ENCODE measurements at places on chromosomes 7 and 10.

DNA sequence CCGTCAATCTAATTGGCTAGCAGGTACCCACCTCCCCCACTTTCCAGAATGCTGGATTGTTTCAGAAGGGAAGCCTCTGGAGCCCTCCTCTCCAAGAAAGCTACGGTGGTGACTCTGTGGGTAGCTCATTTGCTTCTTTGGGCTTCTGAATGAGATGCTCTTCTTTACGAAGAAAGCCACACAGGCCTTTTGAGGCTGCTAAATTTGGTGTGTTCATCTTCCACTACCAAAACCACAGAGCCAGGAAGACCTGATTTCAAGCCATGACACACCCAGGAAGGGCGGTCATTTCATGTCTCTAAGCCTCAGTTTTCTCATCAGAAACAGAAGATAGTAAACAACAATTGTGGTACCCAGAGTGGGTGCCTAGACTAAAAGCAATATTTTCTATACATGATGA is 901.2 kb downstream of the KCNMA1 start:
- DNase-seq, result no peak

- no peak for DNase-seq
These were observed 1.0 kb downstream of the ATE1 start for GRCh38 chr10:121926671-121927317.

- DNase-seq, result no peak
These were observed 10.4 kb downstream of the TMEM72 start for GRCh38 chr10:44921506-44921905.

- DNase-seq, result no peak
These were observed 16.6 kb downstream of the RELN start for GRCh38 chr7:103972779-103973434.

DNA sequence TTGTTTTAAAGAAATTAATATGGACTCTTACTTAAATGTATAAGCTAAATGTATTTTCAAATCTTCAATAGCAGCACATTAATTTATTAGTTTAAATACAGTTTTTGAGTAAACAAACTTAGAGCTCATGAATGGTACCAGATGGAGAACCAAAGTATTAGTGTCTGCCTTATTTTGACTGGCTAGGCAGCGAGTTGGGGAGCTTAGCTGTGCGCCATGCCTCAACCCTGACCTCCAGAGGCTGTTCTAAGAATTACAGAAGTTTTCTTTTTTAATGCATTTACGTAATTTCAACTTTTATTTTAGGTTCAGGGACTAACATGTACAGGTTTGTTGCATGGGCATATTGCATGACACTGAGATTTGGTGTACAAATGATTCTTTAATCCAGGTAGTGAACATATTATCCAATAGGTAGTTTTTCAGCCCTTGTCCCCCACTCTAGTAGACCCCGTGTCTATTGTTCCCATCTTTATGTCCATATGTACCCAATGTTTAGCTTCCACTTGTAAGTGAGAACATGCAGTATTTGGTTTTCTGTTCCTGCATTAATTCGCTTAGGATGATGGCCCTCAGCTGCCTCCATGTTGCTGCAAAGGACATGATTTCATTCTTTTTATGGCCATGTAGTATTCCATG is 166.8 kb downstream of the IQUB start:
- DNase-seq, result peak; percentile 57

GRCh38 chr7:47361746-47362215 is 220.1 kb downstream of the TNS3 start:
- no peak for DNase-seq

DNA sequence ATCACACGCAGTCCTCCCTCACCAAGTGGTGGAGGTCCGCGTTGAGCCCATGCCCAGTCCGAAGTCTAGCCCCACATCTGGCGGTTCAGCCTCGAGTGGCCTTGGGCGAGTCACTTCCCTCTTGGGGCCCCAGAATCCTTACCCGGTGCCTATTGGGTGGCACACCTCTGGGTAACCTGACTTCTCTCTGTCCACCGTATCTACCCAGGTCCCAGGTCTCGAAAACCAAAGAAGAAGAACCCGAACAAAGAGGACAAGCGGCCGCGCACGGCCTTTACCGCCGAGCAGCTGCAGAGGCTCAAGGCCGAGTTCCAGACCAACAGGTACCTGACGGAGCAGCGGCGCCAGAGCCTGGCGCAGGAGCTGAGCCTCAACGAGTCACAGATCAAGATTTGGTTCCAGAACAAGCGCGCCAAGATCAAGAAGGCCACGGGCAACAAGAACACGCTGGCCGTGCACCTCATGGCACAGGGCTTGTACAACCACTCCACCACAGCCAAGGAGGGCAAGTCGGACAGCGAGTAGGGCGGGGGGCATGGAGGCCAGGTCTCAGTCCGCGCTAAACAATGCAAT is 4.3 kb downstream of the EN2 start:
- no peak for DNase-seq

DNA sequence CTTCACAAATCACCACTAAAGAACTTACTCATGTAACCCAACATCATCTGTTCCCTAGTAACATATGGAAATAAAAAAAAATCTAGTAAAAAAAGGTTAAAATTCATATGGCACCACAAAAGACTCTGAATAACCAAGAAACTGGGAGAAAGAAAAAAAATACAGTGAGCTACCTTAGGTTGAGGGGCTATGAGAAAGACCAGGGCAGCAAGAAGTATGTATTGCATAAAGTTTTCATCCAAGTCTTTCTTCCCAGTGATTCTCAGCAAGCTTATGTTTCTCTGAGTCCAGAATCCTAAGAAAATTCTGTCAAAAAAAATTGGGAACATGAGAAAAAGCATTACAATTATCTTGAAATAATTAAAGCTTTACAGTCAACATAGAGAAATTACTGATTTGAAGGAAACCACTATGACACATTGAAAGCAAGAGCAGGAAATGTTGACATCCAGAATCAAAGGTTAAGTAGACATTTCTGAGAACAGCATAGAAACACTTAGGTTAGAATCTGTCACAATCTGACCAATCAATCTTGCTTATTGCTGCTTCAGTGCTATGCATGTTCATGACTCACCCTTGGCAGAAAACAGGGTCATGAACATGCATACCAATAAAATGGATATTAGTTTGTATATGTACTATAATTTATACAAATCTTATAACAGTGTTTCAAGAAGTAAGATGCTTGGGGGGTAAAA is 494.0 kb upstream of the POT1 start:
- DNase-seq, result no peak

DNA sequence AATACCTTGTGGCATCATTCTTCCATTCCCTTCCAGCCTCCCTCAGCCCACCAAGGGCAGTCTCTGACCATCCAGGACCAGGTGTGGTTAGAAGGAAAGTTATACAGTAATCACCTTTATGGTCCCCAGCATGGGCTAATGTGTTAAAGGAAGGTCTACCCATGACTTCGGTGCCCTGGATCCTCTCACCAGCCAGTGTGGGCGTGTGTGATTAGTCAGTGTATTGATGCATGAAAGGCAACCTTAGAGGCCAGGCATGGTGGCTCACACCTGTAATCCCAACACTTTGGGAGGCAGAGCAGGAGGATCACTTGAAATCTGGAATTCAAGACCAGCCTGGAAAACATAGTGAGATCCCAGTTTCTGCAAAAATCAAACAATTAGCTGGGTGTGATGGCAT is 88.9 kb downstream of the APBB1IP start:
- DNase-seq, result no peak

DNA sequence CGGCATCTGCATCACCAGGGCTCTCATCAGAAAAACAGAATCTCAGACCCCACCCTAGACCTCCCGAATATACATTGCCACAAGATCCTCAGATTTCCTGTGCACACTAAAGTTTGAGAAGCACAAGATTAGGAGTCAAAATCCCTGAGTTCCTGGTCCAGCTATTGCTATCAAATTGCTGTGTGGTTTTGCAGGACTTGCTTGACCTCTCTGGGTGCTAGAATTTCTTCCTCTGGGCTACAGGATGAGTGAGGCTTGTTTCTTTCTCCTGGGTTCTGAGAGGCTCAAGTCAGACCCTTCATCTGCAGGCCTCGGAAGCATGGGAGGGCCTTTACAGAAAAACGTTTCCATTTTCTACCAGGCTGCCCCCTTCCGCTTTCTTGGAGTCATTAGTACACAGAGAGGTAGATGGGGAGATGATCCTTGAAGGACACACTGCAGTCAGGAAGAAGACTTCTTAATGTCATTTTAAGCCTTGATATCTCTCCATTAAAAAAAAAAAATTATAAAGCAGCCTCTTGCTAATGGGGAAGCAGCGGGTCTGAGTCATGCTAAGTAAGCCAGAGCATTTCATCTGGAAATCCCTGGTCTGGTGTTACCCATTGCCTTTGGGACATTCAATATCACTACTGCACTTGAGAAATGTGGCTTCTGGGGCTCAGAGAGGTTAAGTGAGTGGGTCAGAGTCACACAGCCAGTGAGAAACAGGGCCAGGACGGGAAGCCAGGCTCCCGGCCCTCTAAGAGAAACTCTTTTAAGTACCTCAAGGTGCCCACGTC is 173.5 kb downstream of the KCNMA1 start:
- DNase-seq, result no peak

GRCh38 chr10:130121486-130122079 is 11.0 kb upstream of the C10orf143 start:
- no peak for DNase-seq

- no peak for DNase-seq
These were observed 3.9 kb downstream of the LRMDA start for GRCh38 chr10:75435291-75435690.

DNA sequence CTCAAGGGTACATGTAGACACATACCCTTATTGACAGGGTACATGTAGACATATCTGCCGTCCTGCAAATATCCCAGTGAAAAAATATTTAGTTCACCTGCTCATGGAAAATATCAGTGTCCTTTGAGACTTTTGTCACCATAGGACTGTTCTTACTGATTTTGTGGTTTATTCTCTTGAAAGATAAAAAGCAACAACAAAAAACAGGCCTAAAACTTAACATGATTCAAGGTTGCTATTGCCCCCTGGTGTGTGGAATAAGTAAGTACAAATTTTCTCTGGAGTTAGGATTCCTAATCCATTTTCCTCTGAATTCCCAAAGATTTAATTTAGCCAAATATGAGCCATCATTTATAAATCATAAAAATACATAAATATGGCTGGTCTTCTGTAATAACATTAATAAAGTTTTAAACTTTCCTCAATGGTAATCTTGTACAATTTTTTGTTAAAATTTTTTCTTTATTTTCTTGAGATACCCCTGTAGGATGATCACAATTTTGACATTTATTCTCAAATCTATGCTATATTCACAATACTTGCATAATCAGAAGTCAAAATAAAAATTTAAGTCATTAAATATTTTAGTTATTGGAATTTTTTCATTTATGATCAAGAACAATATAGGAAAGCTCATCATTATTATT is 741.4 kb upstream of the POT1 start:
- peak; percentile 14 for DNase-seq

- DNase-seq, result no peak
These were observed 4.3 kb downstream of the CAMK1D start for GRCh38 chr10:12353399-12354242.

- no peak for DNase-seq
These were observed 394.7 kb downstream of the TFEC start for GRCh38 chr7:115635876-115636275.

DNA sequence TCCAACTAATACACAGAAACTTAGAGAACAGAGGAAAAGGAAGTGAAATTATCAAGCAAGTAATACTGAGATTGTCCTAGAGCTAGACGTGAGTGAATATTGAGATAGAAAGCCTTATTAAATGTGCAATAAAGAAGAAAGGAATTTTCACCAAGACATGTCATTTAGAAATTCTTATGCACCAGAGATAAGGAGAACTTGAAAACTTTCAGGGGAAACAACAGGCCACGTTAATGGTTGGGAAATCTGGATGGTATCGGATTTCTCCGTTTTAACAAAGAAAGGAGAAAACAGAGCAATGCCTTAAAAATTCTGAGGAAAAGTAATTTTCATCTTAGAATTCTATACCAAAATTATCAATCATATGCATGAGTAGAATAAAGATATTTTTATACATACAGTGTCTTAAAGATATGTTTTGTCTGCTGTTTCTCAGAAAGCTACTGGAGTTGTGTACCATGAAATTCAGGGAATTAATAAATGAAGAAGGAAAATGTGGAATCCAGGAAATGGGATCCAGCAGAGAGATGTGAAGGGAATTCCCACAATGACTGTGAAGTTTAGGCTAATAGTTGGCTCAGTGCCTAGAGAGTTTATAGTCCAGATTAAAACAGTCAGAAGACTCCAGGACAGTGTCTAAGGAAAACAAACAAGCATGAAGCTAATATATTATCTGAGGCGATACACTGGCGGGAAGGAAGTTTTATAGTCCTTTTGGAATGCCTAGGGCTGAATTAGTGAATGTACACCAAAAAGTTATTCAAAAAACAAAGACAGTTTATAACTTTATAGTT is 159.5 kb downstream of the PPP1R9A start:
- peak; percentile 42 for DNase-seq

DNA sequence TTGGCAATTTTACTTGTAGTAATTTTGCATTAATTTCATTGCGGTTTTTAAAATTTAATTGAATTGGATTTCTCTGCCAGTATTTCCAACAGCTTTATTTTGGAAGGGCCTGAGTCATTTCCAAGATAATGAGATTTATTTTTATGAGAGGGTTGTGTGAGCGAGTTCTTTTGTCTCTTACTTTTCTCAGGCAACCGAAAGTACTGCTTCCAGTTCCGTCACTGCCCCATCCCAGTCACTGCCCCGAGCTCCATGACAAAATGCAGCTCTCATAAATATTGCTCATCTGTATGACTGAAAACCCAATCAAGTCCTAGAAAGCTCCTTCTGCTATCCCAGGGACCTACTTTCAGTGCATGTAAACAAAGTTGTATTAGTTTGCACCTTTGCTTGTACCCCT is 468.4 kb upstream of the SEMA3D start:
- DNase-seq, result no peak

GRCh38 chr10:63716016-63716580 is 194.9 kb downstream of the REEP3 start:
- no peak for DNase-seq

- DNase-seq, result no peak
These were observed 50.9 kb downstream of the LAMB4 start for GRCh38 chr7:108079276-108079647.

DNA sequence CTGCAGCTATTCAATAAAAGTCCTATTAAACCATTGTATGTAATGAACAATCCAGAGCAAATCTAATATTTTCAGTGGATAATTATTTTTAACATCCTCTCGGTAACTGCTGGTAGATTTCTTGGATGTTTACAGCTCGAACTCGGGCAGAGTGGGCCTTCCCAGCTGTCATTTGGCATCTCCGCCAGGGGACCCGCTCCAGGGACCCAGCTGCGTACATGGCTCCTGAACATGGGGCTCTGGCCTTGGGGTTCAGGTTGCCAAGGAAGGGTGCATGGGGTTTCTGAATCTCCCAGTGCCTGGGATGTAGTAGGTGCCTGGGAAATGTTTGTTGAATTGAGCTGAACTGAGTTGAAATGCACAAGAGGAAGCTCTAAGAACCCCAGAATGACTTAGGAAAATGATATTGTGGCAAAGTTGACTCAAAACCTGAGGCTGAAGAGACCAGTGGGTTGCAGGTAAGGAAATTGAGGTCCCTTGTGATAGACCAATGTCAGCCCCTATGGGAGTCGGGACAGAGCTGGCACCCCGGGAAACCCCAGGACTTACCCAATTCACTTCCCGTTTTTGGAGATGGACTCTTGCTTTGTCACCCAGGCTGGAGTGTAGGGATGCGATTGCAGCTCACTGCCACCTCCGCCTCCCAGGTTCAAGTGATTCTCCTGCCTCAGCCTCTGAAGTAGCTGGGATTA is 228.4 kb downstream of the CUX1 start:
- DNase-seq, result no peak
